ENCODE measurements at places on chromosomes 1 and 21.

DNA sequence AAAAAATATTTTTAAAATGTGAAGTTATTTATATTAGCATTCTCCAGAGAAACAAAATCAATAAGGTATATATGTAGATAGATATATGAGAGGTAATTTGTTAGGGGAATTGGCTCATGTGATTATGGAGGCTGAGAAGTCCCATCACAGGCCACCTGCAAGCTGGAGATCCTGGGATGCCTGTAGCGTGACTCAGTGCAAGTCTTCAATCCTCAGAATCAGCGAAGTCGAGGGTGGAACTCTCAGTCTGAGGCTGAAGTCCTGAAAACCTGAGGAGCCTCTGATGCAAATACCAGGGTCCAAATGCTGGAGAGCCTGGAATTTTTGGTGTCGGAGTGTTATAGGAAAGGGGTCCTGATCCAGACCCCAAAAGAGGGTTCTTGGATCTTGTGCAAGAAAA lies 658.5 kb downstream of the USP25 start:
- DNase-seq = no peak

GRCh38 chr1:184197831-184198230 lies 146.3 kb downstream of the TSEN15 start:
- no peak for DNase-seq

DNA sequence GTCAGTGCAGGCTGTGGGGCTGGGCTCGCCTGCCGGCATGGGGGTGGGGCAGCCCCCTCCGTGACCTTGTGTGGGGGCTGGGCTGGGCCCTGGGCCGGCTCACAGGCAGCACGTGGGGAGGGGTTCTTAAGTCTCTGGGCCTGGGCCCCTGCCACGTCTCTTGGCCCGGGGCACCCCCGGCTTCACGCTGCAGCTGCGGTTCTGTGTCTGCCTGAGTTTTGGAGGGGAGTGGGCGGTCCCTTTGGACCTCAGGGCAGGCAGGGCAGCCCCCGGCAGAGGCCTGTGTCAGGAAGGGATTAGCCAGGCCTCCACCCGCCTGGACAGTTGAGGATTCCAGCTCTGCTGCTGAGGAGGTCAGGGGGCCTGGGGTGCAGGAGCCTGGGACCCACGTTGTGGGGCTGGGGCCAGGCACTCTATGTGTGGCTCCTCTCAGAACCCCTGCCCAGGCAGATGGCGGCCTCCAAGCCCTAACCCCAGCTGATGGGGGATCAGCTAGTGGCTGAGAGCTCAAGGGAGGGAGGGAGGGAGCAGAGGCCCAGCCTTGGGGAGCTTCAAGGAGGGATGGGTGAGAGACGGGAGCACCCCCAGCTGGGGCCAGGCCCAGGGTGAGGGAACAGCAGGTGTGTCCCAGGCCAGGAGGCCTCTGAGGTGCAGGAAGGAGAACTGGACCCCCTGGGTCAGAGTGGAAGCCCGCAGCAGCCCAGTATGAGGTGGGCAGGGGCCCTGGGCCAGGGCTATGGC lies 1.8 kb upstream of the PLCH2 start:
- no peak for DNase-seq

- DNase-seq = no peak
Measured at GRCh38 chr1:54353959-54354358, 52.2 kb downstream of the SSBP3 start.

- DNase-seq = no peak
Measured at GRCh38 chr1:202010180-202011015, at the start of gene ELF3. ELF3 (plus strand) TSS chr1:202010587; CDS start chr1:202011137, 550 bp downstream.

Measured in vagina (tissue), 2 donors.